ENCODE measurements at places on chromosomes 7 and 10. TPM values are rescaled to one million over a fixed set of nuclear protein-coding genes. Genes with fewer than 3 reads are reported as not detected.

Gene WEE2
- not detected for total RNA-seq

Gene PNLIPRP3
- total RNA-seq, result not detected

Gene VPS37D
- total RNA-seq, result 4.5 TPM

Gene TMEM270
- total RNA-seq, result not detected

Gene HOXA5
- total RNA-seq, result 20.1 TPM

Gene PPP1R3C
- total RNA-seq, result 10.9 TPM

Gene CALHM3
- total RNA-seq, result not detected

Gene ACTL6B
- not detected for total RNA-seq

Gene ERVW-1
- total RNA-seq, result 0.22 TPM

Gene SUN3
- total RNA-seq, result not detected

Gene FLNC
- total RNA-seq, result 11.7 TPM

Gene CTTNBP2
- 21.5 TPM for total RNA-seq

Gene DPP6
- total RNA-seq, result 0.62 TPM

All from sciatic nerve (tissue), 2 donors.